ENCODE measurements at places on chromosomes 3 and 15. TPM values are rescaled to one million over a fixed set of nuclear protein-coding genes. Genes with fewer than 3 reads are reported as not detected.

DNA sequence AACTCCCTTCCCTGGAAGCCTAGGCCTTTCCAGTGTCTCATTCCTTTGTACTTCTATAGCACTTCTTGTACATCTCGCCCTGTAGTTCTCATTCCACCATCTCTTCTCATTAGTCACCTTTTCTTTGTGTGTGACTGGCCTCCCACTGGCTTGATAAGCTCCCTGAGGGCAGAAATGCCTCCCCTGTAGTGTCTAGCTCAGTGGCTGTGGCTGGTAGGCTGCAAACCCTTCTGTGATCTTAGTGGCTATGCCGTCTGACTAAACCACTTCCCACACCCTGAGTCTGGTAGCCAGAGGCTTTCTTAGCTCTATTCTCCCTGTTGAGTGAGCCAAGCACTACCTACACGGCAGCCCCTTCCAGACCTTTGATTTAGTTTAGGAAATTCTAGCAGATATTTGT is 24.4 kb upstream of the TNFAIP8L3 start:
- H3K27me3 ChIP-seq: peaks cover 9% of the 10 kb centered on the region
- H3K4me1 ChIP-seq: peaks cover 7% of the 10 kb centered on the region
- no peak overlapping the region for H3K27ac ChIP-seq
- H3K36me3 ChIP-seq: no peaks in the 10 kb centered on the region

- no peak overlapping the region for H3K27ac ChIP-seq
- no peaks in the 10 kb centered on the region for H3K27me3 ChIP-seq
Observed at GRCh38 chr3:60579734-60580133, 671.5 kb downstream of the FHIT start.

DNA sequence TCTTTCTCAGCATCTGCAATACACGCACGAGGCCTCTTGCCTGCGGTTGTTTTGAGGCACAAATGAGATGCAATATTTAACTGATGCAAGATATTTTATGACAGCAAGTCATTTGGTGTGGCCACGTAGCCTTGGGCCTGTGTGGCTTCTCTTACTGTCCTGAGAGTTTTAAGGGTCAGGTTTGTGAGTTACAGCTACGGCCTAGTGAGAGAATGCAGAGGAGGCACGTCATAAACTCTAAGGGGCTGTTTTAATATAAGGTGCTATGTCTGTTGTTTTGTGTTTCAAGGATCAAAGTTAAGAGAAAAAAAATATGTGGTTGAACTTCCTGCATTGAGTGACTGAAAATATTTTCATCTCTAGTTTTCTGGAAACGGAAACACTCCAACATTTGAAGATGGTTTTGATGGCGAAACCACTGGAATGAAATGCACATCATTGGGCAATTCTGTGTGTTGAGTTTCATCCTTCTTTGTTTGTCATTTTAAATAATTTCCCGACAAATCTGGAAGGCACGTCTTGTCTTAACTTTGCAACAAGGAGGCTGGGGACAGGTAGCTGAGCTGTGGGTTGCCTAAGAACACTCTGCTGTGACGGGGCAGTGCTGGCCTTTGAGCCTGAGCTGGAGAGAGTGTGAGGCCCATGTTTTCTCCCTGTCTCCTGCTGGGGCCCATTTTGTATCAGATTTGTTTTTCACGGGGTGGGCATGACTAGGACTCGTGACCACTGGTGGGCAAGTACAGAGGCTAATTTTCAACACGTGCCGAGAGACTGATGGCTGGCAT is 5.1 kb downstream of the APBA2 start:
- H3K27ac ChIP-seq: no peak overlapping the region
- H3K36me3 ChIP-seq: no peaks in the 10 kb centered on the region
- H3K27me3 ChIP-seq: peaks cover 6% of the 10 kb centered on the region

DNA sequence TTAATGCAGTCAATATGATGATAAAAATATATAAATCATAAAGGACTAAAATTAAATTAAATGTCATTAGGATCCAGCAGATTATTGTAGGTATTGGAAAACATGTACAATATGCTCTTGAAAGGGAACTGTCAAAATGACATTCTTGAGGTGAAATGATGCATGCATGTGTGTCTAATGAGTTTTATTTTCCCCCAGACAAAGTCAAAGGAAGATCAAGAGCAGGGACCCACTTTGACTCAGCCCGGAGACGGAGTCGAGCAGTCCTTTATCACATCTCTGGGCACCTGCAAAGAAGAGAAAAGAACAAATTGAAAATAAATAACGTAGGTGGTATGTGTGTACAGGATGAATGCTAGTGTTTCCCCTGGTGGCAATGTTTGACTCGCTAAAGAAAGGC is 194.1 kb downstream of the KCNH8 start:
- no peak overlapping the region for H3K27ac ChIP-seq
- H3K36me3 ChIP-seq: no peaks in the 10 kb centered on the region
- H3K4me3 ChIP-seq: no peak overlapping the region

DNA sequence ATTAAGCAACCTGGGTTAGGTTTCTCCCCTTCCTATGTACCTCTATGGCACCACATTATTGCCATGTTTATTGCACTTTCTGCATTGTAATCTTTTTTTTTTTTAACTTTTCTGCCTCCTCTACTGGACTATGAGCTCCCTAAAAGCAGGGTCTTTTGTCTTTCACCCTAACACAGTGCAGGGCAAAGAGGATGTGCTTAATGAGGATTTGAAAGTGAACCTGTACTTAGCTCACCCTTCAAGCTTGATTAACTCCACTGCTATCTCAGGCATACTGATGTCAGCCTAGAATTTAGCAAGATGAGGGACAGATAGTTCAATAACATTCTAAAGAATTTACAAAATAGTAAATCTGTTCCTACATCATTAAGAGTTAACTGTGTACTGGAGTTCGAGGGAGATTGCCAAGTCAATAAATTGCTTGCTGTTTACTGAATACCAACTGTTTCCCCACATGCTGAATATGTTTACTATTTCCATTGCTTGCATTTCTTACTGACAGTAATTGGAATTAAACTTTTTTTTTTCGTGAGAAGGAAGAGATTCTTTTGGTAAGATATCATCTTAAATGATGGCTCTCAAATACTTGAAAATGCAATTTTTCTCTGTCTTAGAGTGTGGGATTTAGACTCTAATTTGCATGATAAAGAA is 15.7 kb upstream of the PPARG start:
- H3K36me3 ChIP-seq: no peaks in the 10 kb centered on the region
- H3K27me3 ChIP-seq: no peaks in the 10 kb centered on the region
- H3K27ac ChIP-seq: no peak overlapping the region
- peaks cover 35% of the 10 kb centered on the region for H3K4me1 ChIP-seq
- DNase-seq: no peak
- no peak overlapping the region for H3K4me3 ChIP-seq

- no peak overlapping the region for H3K4me3 ChIP-seq
- no peak overlapping the region for H3K27ac ChIP-seq
- DNase-seq: peak; percentile 45
- H3K4me1 ChIP-seq: peaks cover 11% of the 10 kb centered on the region
Observed at GRCh38 chr3:56970461-56970879, 90.0 kb upstream of the SPATA12 start.

GRCh38 chr3:141743305-141743704 is 5.2 kb downstream of the RNF7 start:
- no peak for DNase-seq
- H3K36me3 ChIP-seq: peaks cover 50% of the 10 kb centered on the region
- H3K27me3 ChIP-seq: no peaks in the 10 kb centered on the region
- no peak overlapping the region for H3K27ac ChIP-seq
- H3K4me1 ChIP-seq: peaks cover 13% of the 10 kb centered on the region

DNA sequence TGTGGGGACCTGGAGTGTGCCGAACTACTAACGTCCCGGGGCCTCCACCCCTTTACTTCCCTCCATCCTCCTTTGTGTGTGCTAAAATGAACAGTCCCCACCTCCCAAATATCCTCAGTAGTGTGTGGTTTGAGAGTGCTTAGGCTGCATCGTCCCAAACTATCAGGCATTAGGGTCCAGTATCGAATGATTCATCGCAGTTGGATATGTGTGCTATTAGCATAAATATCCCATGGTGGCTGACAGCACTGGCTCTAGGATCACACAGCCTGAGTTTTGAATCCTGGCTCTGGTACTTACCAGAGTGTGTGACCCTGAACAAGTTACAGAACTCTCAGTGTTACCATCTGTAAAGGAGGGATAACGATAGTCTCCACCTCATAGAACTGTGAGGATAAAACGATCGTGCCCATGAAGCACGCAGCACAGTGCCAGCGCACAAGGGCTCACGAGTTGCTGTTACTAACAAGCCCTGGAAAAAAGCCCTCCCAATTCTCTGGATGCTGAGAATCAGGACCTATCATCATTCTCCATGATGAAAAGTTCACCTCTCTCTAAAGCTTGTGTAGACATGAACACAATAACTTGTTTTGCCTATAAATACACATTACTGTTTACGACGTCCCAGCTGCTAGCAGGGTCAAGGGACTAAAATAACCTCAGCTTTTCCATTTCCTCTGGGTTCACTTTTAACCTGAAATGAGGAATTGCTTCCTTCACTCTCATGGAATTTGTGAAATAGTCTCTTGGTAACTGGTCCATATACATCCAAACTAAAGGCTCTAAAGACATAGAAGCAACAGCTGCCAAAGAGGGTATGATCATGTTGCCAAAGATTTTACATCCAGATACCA is 51.0 kb downstream of the VGLL4 start:
- no peak overlapping the region for H3K4me3 ChIP-seq
- DNase-seq: no peak
- H3K36me3 ChIP-seq: peaks cover 6% of the 10 kb centered on the region
- H3K27ac ChIP-seq: no peak overlapping the region
- H3K27me3 ChIP-seq: no peaks in the 10 kb centered on the region

- H3K36me3 ChIP-seq: peaks cover 15% of the 10 kb centered on the region
- no peaks in the 10 kb centered on the region for H3K4me1 ChIP-seq
- H3K27me3 ChIP-seq: no peaks in the 10 kb centered on the region
- H3K4me3 ChIP-seq: no peak overlapping the region
- H3K27ac ChIP-seq: no peak overlapping the region
Observed at GRCh38 chr3:128253150-128253549, 99.9 kb downstream of the EEFSEC start.

GRCh38 chr3:140359233-140359995 is 318.4 kb upstream of the TRIM42 start:
- DNase-seq: no peak
- H3K36me3 ChIP-seq: no peaks in the 10 kb centered on the region
- no peaks in the 10 kb centered on the region for H3K27me3 ChIP-seq
- no peak overlapping the region for H3K4me3 ChIP-seq
- H3K4me1 ChIP-seq: no peaks in the 10 kb centered on the region

GRCh38 chr15:77567202-77567601 is 65.5 kb downstream of the LINGO1 start:
- H3K4me1 ChIP-seq: peaks cover 8% of the 10 kb centered on the region
- H3K4me3 ChIP-seq: no peak overlapping the region
- no peak overlapping the region for H3K27ac ChIP-seq
- no peak for DNase-seq

GRCh38 chr3:63514678-63515077 is 137.8 kb upstream of the SNTN start:
- no peaks in the 10 kb centered on the region for H3K36me3 ChIP-seq
- DNase-seq: no peak
- H3K4me1 ChIP-seq: no peaks in the 10 kb centered on the region
- H3K27ac ChIP-seq: no peak overlapping the region

GRCh38 chr3:152466784-152467183 is 198.1 kb downstream of the MBNL1 start:
- DNase-seq: peak; percentile 44
- H3K4me1 ChIP-seq: no peaks in the 10 kb centered on the region
- H3K36me3 ChIP-seq: peaks cover 52% of the 10 kb centered on the region
- peak overlapping the region; percentile 24 for H3K27ac ChIP-seq

DNA sequence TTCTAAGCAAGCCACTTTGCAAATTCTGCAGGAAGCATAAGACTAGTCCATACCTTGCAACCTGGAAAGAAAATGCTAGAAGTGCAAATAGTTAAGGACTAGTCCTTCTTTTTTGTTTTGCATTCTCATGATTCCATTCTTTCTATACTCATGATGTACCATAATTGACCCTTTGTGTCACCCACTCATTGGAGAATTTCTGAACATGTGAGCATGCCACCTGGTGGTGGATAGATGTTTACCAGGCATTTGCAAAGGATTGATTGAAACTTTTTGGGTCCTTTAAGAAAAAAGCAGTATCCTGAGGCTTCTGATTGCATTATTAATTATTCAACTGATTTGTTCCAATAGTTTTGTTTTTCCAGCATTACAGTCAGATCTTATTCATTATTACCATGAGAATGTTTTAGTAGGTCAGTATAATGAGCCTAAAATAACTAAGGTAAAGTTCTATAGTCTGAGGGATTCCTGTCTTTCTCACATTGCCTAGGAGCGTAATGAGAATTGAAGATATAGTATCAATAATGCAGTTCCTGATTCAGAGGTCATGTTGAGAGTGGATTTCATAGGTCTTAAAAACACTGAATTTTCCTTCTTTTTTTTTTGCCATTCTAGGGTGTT is 20.2 kb upstream of the DIPK2A start:
- H3K4me3 ChIP-seq: no peak overlapping the region
- H3K36me3 ChIP-seq: no peaks in the 10 kb centered on the region
- no peaks in the 10 kb centered on the region for H3K27me3 ChIP-seq
- DNase-seq: peak; percentile 33
- H3K4me1 ChIP-seq: no peaks in the 10 kb centered on the region

DNA sequence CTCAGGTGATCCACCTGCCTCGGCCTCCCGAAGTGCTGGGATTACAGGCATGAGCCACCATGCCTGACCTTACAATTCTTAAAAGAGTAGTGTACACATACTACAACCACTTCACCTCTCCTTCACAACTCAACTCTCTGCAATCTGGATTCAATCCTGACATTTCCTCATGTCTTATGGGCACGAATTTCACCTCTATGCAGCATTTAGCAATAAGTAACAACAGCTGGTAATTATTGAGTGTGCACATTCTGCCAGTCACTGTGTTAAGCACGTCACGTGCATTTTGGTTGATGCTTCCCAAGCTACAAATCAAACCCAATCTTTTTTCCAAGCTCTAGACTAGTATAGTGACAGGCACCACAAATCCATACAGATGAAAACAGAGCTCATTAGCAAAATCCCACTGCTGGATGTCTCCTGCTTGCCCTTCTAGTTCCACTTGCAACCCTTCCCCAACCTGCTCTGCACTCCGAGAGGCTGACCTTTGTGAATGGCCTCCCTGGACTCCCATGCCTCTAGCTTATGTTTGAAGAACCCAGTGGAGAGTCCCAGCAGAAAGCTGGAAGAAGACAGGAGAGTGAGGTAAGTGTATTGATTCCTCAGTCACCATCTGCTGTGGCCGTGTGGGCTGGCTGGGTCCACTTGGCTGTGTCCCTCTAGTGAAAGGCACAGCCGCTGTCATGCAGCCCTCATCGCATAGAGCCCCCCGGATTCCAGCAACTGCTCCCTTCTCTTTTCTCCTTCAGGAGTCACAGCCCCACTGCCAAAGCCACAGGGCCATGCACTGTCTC is 176.5 kb downstream of the MEX3B start:
- no peak overlapping the region for H3K27ac ChIP-seq
- H3K27me3 ChIP-seq: no peaks in the 10 kb centered on the region
- no peak for DNase-seq
- H3K4me1 ChIP-seq: no peaks in the 10 kb centered on the region

The TNFAIP8L3 gene
- not detected for polyA plus RNA-seq

The ANKDD1A gene
- polyA plus RNA-seq: 0.90 TPM

The ISL2 gene
- 2.1 TPM for polyA plus RNA-seq

The CAPN3 gene
- polyA plus RNA-seq: 2.9 TPM

The SAMMSON gene
- polyA plus RNA-seq: not detected

The NRROS gene
- 7.5 TPM for polyA plus RNA-seq

The PIERCE2 gene
- 1.3 TPM for polyA plus RNA-seq

Measured in CD14-positive monocyte (primary cell).